ENCODE measurements at places on chromosomes 2 and 18.

DNA sequence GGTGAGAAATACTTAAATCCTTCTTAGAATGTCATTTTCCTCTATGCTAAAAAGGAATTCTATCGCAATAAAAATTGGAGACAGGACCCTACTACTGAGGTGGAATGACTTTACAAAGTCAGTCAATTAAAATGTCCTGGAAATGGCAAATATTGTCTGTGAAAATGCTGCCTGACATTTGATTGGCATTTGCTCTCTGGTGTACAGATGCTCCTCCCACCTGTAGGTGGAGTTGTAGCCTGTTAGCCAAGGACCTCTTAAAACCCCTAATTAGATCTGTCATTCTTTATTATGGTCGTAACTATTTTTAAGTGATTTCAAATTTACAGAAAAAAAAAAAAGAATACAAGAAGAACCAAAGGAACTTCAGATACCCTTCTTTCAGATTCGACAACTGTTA is 393.1 kb upstream of the KLHL29 start:
- no peak for DNase-seq

- no peak for DNase-seq
These were observed 46.9 kb downstream of the UXS1 start for GRCh38 chr2:106147159-106147558.

- DNase-seq = no peak
These were observed 95.1 kb downstream of the MTCL1 start for GRCh38 chr18:8800445-8800844.

- DNase-seq = no peak
These were observed 385.0 kb upstream of the FAM98A start for GRCh38 chr2:33984131-33984530.

DNA sequence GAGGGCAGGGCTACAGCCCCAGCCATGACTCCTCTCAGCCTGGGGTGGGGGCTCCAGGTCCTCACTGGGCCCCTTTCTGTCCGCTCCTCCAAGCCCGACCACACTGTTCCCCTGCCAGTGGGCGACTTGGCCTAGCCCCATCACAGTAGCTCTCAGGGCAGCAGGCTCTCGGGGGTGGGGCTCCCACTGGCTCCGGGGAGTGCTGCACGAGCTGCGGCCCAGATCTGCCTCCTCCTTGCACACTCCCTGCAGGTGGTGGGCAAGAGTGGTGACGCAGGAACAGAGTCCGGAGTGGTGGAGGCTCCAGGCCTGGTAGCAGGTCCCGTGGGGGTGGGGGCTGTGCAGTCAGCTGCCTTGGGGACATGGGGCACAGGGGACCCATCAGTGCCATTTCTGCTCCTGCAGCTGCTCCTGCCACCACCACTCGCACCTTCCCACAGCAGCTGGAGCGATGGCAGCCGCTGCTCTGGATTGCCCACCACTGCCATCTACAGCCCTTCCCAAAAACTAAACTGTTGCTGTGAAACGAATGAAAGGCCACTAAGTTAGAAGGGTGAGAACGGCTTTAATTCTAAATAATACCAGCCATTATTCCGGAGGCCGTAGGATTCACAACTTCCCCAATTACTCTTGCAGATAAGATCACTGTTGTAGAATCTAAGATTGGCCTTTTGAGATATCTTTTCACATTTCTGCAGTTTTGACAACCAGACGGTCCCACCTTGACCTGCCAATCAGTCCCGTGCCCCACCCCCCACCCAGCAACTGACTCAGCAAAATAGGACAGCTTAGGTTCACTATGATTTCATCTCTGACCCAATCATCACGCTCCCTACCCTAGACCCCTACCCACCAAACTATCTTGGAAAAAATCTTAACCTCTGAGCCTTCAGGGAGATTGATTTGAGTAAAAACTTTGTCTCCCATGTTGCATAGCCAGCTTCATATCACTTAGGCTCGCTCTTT is 530.2 kb downstream of the DCC start:
- no peak for DNase-seq
